ENCODE measurements at places on chromosomes 4 and X.

GRCh38 chr4:149247164-149247563, 568.5 kb downstream of the IQCM start:
- no peak for DNase-seq

- DNase-seq = no peak
These were observed 349.1 kb upstream of the DDX53 start for GRCh38 chrX:22650691-22651090.

- DNase-seq = no peak
These were observed 728 bp downstream of the DCAF12L2 start for GRCh38 chrX:126165401-126165720.

- no peak for DNase-seq
These were observed 140.5 kb downstream of the KLHL8 start for GRCh38 chr4:87079967-87080366.

DNA sequence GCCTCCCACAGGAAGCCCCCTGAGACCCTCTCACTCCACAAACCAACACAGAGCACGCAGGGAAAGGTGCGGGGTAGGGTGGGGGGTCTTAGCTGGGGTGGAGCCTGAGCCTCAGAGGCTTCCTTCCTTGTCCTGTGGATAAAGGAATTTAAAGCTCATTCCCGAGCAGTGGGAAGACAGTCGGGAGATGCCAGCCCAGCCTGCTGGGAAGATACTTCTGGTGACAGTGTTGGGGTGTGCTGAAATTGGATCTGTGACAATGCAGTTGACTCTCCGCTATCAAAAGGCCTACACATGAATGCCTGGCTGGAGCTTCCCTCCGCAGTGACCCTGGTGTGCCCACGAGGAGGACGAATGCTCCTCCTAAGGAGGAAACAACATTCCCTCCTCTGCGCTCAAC, 45.5 kb downstream of the JAKMIP1 start:
- no peak for DNase-seq

DNA sequence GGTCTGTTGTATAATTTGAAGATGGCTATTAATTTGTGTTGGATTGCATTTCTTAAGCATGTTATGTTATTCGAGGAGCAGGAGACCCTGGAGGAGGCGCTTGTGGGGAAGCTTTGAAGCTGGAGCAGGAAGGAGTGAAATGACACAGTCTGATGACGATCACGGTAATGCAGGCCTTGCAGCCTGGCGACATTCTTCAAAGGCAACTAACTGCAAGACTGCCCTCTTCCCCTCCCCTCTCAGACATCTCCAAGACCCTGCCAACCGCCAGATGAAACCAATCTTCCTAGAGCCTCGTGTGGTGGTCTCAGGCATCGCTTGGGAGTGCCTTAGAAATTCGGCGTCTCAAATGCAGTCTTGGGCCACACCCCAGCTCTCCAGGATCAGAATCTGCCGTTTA, 16.1 kb downstream of the CLCN4 start:
- DNase-seq = no peak

GRCh38 chr4:99983289-99983943, 33.3 kb upstream of the H2AZ1 start:
- no peak for DNase-seq

DNA sequence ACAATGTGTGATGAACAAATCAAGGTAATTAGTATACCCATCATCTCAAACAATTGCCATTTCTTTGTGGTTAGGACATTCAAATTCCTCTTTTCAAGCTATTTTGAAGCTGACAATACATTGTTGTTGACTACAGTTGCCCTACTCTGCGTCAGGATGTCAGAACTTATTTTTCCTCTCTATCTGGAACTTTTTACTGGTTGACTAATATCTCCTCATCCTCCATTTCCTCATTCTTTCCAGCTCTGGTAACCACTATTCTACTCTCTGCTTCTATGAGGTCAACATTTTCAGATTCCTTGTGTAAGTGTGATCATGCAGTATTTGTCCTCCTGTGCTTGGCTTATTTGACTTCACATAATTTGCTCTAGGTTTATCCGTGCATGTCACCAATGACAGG, 240.5 kb upstream of the HS3ST1 start:
- no peak for DNase-seq

GRCh38 chr4:159549098-159549518, 446.2 kb downstream of the RAPGEF2 start:
- no peak for DNase-seq

DNA sequence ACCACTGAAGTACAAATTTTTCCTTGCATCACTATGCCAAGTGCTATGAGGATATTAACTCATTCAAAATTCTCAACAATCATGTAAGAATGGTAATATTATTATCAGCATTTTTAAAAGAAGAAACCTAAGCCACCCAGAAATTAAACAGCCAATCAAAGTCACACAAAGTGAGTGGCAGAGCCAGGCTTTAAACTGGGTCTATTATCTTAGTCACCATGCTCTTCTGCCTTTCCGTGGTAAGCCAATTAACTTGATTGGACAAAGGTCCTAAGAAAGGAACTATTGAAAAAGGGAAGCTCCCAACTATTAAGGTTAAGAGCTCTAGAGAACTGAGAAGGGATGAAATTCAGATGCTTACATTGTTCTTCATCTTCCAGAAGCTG, 111.5 kb downstream of the ASB9 start:
- no peak for DNase-seq

DNA sequence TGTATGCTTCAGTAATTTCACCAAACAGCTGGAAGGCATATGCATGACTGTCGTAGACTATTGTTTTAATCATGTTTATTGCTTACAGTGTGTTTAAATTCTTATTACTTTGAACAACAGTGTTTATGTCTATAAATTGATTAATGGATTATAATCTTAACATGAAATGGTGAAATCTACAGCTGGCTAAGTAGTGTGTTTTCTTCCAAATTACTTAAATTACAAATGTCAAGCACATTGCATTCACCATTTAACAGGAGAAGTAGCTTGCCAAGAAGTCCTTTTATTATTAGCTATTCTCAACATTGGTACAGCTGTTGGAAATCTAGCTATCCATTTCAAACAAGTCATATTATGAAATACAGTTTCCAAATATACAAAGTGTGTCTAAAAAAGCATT, 849.3 kb upstream of the PCDH10 start:
- DNase-seq = no peak

DNA sequence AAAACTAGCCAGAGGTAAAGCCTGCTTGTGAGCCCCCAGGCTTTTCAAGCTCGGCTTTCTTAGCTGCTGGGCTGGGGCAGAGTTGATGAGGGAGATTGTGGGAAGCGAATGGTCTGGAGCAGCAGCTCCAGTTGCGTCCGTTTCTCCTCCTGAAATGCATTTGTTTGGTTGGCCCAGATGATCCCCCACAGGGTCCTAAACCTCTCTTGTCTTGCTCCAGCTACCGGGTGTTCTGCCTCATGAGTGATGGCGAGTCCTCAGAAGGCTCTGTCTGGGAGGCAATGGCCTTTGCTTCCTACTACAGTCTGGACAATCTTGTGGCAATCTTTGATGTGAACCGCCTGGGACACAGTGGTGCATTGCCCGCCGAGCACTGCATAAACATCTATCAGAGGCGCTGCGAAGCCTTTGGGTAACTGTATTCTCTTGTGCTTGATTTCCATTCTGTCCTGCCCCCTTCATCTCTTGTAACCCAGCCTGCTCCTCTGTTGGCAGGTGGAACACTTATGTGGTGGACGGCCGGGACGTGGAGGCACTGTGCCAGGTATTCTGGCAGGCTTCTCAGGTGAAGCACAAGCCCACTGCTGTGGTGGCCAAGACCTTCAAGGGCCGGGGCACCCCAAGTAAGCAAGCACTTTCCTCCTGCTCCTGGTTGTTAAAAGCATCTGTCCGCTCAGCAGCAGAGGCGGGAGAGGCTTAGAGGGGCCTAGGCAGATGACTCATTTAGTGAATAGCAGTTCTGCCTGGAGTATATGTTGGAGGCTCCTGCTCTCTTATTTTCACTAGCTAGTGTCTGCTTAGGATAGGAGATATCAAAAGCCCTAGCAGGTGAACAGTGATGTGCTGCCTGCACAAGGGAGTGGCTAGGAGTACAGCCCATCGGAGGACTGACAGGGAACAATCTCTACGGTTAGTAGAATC, 15.3 kb downstream of the TKTL1 start:
- no peak for DNase-seq

DNA sequence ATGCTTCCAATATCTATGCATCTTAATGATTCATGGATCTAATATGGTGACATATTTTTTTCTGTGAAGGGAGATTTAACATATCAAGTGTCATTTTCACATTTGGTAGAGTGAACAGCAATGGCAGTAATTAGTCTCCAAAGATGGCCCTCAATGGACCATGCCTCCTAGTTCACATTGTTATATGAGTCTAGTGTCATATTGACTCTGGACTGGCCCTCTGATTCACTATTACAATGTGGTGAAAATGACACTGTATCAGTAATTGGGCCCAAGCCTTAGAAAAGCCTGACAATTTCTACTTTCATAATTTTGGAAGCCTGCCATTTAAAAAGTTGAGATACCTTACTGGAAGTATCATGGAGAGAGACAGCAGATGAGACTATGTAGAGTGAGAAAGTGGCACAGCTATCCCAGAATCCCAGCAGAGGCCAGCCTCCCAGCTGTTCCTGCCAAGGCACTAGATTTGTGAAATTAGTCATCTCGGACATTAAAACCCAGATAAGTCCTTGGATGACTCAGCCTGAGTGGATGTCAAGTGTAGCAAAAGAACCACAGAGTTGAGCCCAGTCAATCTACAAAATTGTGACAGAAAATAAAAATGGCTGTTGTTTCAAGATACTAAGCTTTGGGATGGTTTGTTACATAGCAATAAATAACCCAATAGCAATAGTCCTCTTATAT, 68.4 kb downstream of the ARHGEF38 start:
- DNase-seq = no peak

DNA sequence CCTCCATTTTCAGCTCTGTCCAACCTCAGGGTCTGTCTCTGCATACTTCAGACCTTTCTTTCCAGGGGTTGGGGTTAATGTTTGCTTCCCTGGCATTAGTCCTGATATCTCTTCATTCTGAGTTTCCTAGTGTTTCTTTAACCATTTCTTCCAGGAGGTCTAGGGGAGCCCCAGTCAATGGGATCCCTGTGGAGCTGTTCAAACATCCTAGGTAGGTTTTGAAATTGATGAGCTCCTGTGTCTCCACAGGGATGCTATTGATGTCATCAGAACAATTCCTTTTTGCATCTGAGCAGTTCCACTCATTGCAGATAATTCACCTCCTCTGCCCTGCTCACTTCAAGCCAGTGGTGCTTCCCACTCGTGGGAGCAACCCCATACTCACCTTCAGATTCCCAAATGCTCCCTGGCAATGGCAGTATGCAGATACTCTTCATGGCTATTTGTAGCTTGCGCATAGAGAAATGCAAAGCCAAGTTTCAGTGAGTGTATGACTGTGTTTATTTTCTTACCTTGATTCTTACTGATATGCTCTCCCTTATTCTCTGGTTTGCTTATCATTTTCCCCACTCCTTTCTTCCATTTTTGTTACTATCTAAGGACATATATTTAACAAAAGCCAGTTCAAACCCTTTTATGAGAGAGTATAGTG, 33.7 kb upstream of the LIMCH1 start:
- no peak for DNase-seq

GRCh38 chr4:5858020-5858769, 34.7 kb downstream of the CRMP1 start:
- DNase-seq = no peak

DNA sequence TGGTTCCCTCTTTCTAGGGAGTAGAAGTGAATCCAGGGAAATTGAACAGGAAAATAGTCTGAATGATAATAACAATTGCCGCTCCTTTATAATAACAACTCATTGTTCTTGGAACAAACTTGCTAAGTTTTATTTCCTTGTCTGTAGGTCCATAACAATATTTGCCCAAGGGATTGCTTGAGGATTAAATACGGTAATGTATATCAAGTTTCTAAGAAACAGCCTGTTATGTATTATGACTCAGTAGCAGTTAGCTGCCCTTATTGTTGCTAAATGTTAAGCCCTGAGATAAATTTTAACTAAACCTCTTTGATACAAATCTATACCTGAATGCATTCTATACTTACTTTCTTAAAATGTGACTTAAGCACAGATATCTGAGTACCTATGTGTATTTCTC, 215.9 kb upstream of the AADAT start:
- DNase-seq = no peak

DNA sequence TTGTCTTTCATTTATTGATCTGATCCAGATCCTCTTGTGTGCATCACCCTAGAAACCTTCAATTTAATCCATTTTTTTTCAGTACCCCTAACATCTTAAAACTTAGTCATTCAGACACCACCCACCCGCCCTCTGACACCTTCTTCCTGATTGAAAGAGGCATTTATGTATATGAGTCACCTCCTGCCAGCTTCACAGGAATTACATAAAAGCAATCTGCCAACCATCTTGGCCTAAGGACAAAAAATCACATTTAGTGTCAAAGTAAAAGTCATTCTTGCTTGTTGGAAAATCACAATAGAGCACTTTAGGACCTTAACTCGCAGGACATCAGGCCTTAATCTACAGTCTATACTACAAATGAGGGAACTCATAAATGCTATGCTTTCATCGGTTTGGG, 52.1 kb downstream of the NDST3 start:
- no peak for DNase-seq

GRCh38 chr4:142778900-142779299, 67.2 kb downstream of the INPP4B start:
- no peak for DNase-seq

DNA sequence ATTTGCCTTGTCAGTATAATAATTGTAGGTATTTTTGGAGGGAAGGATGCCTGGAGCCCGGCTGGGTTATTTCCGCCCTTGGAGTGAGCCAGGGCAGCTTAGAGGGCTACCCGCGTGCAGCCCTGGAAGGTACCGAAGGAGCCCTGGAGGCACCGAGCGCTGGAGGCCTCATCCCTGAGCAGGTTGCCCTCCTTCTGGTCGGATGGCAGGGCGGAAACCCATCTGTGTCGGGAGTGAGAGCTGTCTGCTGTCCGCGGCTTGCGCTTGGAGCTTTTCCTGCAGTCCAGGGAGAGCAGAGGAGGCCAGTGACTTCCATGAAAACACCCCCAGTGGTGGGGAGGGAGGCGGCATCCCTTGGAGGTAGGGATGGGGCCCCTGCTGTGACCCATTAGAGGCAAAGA, 122.1 kb downstream of the TBL1X start:
- DNase-seq = no peak

- DNase-seq = no peak
These were observed 58.7 kb downstream of the RWDD4 start for GRCh38 chr4:183600189-183600685.

Measured in stimulated activated CD8-positive, alpha-beta memory T cell treated with anti-CD3 and anti-CD28 coated beads, Interleukin-15, amount 100 ng/mL, for 4 hours (primary cell).